Activated naive CD8-positive, alpha-beta T cell treated with anti-CD3 and anti-CD28 coated beads, Interleukin-2, amount 50 U/mL, for 16 hours (primary cell): ENCODE measurements at places on chromosomes 12 and 14.

GRCh38 chr12:127819056-127819455 lies 447.9 kb upstream of the TMEM132C start:
- DNase-seq, result no peak

DNA sequence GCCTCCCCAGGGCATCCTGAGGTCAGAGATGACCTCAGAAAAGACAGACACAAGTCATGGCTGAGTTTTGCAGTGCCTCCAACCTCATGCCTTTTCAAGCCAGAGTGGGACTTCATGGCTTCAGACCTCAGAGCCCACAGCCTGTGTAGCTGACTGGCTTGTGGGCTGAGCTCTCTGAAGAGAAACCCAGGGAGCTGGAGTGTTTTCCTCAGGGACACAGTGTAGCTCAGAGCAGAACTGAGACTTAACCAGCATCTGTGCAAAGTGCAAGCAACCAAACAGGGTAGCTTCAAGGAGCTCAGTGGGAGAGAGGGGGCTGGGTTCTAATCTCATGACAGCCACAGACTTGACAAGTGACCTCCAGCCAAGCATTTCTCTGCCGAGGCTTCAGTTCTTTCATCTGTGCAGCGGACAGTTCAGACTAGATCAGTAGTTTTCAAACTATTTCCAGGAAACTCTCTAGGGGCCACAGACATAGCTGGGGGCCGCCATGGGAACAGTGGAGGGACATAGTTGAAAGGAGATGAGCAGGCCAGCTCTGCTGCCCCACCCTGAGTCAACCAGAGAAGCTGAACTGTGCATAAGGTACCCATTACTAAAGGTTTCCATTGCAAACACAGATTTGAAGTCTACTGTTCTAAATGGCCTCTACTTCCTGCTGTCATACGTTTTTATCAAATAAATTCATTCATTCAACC lies 80.0 kb downstream of the LGMN start:
- DNase-seq, result no peak

DNA sequence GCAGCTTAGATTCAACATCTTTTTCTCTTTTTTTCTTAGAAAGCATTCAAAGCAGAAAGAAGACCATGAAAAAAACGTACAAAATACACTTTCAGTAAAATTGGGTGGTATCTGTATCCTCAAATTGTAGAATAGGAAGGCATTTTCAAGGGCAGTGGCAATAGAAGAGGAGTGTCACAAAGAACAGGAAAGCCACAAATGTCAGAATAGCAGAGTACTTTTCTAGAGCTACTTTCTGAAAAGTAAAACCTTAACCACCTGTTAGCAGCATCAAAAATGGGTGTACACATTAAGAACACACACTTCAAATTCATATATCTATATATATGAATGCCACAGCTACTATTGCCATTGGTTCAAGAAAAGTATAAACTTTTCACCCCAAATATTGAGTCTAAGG lies 412.1 kb upstream of the DCN start:
- no peak for DNase-seq

GRCh38 chr14:86115972-86116371 lies 586.0 kb downstream of the FLRT2 start:
- DNase-seq, result no peak

DNA sequence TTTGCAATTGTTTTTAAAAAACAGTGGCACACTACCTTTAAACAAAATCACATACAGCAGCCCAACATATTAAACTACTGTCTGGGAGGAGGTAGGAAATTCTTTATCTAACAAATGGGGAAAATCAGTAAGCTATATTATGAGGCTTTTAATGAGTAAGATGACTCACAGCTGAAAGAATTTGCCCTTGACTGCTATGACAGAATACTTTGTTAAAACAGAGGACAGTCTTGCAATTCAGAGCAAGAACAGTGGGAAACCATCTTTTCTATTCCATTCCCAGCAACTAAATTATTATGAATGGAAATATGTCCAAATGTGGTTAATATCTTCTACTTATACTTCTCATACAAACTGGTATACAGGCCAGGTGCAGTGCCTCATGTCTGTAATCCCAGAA lies 49.2 kb upstream of the SGPP1 start:
- no peak for DNase-seq

DNA sequence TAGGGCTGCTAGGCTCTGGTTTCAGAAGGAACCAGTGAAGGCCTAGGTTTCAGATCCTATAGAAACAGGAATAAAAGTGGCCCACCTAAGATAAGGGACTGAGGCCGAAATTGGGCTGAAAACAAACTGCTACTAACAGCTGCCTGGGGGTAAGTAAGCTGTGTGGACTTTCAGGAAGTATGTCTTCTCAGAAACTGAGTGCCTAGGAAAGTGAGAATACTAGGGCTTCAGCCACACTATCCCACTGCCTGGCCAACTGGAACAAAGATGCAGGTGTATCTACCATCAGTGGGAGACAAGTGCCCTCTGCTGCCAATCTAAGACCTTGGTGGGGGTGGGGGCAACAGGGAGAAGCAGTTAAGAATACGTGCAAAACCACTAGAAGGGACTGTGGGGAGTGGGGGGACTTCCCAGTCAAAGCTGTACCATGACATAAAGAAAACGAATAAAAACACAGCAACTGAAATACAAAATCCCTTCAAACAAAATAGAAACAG lies 82.5 kb downstream of the MED13L start:
- DNase-seq, result peak; percentile 47

DNA sequence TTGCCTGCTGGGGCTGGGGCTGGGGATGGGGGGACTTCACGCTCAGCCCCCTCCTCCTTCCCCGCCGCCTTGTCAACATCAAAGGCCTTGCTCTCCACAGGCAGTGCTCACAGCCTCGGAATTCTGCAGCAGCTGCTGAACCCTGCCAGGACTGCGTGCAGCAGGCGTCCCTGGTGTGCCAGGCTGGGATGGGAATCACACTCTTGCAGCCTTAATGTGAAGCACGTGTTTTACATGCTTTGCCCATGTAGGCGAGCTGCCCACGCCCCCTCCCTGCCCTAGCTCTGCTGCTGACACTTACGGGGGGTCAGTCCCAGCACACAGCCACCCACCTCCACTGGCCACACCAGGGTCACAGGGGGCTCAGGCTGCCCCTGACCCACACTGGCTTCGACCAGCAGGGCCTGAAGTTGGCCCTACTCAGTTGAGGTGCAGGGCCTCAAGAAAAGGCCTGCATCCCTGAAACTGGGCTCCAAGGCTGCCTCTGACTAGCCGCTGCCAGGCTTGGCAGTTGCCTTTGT lies 276.2 kb upstream of the RTL1 start:
- DNase-seq, result no peak

DNA sequence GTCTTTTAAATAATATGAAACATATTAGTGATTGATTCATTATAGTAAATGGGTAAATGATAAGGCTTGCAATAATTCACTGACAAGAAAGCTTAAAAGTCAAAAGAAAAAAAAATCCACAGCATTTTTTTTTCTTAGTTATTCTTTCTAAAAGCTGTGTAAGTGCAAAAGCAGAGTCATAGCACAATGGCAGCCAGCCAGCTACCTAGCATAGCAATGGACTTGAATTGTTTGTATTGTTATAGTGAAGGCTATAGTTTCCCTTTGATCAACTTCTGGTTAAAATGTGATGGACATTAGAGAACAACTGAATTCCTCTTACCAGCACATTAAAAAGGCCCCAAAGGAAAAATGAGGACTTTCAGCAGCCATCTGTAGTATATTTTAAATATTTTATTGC lies 232.1 kb downstream of the NAV3 start:
- DNase-seq, result no peak

GRCh38 chr14:93544212-93544611 lies 113.5 kb downstream of the UNC79 start:
- DNase-seq, result no peak

- no peak for DNase-seq
Measured at GRCh38 chr12:73421832-73422231, 1115.8 kb upstream of the ATXN7L3B start.

DNA sequence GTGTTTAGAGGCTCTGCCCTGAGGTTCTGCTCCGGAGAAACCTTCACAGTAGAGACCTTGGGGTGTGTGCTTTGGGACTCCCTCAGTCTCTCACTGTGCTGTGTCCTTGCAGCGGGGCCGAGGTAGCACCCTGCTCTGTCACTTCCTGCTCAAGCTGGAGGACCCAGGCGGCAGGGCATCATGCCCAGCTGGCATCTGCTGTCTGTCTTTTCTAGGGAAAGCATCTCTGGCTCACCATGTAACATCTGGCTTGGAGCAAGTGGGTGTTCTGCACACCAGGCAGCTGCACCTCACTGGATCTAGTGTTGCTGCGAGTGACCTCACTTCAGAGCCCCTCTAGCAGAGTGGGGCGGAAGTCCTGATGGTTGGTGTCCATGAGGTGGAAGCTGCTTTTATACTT lies 124.5 kb downstream of the ESRRB start:
- no peak for DNase-seq

DNA sequence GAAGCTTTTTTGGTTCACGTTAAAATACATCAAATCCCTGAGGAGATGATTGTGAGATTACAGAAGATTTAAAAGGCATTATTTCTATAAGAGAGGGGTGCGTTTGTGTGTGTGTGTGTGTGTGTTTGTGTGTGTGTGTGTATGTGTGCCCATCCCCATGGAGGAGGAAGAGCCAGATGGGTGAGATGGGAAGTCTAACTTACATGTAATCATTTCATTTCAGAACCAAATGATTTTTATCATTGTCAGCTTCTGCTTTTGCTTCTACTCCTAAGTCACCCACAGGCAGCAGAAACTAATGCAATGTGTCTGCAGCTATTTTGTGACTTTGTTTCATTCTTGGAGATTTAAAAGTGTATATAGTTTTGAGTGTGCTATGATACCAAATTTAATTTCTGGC lies 68.7 kb downstream of the SLC4A8 start:
- DNase-seq, result no peak

GRCh38 chr12:34299802-34300193 lies 277.5 kb downstream of the ALG10 start:
- no peak for DNase-seq

DNA sequence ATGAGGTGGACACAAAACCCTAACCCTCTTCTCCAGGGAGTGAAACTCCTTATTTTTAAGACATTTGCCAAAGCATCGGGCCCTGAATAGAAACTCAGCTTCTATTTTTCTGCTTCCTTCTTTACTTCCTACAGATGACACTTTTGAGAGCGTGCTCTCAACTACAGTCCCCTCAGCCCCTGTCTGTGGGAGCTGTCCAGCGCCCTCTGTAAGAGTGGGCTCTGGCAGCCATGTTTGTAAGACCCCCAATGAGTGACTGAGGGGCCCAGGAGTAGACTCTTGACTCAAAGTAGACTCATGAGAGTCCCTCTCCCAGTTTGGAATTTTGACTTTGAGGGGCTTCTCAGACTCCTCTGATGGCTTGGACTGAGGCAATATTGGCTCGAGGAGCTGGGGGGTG lies 25.5 kb upstream of the BATF start:
- DNase-seq, result no peak

DNA sequence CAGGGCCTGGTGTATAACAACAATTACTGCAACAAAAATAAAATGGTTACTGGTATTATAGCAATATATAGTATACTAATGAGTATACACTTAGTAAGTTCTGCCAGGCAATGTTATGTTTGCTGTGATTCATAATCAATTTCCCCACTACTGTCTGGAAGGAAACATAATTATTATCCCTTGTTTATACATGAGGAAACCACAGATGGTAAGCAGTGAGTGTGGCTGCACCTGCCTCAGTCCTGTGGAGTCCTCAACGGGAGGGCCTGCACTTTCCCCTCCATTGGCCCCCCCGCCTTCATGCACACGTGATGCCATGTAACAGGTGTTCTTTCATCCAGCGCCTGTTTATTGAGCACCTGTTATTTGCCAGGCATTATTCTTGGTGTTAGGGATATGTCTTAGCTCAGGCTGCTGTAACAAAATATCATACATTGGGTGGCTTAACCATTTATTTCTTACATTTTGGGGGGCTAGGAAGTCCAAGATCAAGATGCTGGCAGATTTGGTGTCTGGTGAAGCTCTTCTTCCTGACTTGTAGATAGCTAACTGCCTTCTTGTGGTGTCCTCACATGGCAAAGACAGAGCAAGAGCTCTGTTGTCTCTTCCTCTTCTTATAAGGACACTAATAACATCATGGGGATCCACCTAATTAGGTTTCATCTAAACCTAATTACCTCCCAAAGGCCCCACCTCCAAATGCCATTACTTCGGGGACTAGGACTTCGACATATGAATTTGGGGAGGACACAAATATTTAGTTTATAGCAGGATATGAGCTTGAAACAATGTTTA lies 59.5 kb upstream of the CHGA start:
- DNase-seq, result no peak

DNA sequence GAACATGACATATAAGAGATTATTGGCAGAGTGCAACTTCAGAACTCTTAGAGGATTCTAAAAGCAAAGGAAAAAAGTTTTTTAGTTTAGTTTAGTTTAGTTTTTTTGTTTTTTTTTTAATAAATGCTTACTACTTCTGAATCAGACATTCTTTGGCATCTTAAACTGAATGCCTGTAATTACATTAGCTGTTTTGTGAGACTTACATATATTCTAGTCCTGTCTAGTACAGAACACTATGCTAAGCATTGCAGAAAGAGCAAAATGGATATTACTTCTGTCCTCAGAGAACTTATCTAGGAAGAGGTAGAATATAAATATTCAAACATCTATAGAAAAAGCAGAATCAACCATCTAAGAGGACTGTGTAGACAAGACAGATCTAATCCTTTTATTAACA lies 133.2 kb downstream of the RAD51B start:
- DNase-seq, result no peak

- DNase-seq, result no peak
Measured at GRCh38 chr12:18135086-18135485, 45.1 kb upstream of the RERGL start.

GRCh38 chr14:55512421-55512820 lies 67.6 kb upstream of the KTN1 start:
- DNase-seq, result no peak

DNA sequence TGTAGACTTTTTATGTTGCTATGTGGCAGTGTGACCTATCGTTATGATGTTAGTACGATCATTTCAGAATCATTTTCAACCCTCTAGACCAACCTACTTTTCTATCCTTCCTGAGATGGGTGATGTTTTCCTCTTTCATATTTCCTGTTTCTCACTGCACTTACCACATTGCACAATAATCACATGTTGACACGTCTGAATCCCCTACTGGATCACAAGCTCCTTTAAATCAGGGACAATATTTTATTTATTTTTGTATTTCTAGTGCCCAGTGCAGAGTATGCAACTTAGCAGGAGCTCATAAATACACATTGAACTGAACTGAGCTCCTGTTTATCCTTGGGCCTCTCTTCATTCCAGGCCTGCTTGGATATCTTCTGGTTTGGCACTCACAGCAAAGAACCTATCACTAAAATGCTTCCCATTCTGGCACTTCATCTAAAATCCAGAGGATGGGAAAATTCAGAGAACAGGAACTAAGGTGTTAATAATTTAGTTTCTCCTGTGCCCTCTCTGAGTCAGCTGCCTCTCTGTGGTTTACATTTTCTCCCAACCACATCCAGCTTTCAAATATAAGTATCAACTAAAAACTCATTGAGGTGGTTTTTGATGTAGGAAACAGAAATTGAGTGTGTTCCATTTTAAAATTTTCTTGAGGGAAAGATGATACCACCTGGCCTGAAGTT lies 69.4 kb upstream of the DYRK2 start:
- DNase-seq, result no peak

- DNase-seq, result no peak
Measured at GRCh38 chr14:42173206-42173605, 566.5 kb downstream of the LRFN5 start.
